ENCODE measurements at places on chromosomes 6 and 20.

DNA sequence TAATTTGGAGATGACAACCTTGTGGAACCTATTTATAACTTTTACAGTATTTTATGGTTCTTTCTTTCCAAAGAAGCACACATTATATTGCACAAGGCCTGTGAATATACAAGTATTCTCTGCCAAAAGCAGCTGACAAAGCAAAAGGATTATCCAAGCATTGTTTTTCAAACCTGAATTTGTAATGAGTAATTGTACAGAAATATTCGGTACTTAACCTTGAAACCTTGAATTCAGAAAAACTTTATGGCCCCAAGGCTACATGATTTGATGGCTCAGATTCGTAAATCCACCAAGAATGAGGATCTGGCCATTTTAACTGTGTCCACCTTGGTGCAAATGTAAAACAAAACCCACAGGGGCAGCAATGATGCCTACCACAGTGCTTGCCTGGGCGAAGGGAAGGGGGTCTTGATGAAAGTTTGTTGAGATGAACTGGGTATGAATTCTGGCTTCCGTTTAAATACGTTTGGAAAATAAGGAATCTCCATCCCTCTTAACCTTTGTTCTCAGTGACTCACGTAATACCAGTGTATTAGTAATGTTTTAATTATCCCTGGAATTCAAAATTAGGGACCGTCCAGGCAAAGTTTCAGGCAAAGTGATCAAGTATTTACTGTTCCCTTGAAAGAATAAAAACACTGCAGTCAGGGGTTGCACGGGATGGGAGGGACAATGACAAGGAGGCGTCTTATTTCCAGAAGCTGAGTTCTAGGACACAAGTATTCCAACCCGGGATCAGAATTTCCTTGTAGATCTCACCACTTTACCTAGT, 2.7 kb upstream of the RBM24 start:
- DNase-seq, result no peak

- DNase-seq, result no peak
These were observed 431.7 kb downstream of the TFAP2A start for GRCh38 chr6:9983168-9983567.

DNA sequence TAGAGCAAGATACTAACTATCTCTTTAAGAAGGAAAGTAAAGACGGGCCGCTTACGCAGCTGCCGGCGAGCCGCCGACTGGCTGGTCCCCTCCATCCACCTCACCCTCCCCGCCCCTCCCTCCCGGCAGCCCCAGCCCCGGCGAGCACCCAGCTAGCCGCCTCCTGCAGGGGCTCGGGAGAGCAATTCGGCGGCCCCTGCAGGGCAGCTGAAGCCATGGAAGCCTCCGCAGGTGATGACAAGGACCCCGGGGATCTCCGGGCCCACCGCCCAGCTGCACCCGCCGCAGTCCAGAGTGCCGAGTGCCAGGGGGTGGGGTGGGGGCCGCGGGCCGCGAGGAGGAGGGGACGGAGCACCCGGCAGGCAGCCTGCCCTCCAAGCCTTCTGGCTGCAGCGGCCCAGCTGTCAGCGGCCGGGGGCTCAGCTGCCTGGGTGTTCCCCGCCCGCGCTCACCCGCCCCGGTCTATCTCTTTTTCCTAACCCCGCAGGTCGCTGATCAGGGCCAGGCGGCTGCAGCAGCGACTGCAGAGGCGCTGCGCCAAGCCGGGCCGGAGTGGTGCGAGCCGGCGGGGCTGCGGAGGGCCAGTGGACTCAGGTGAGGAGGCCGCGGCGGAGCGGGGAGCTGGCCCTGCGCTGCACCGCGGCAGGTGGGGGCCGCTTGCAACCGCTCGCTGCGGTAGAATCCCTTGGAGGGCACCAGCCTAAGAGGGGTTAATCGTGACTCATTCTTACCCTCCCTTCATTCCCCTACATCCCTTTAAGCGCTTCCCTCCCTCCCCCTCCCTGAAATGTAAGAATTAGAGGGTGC, at the start of gene SNPH:
Gene SNPH (plus strand): TSS at position 128 of the 807 bp plus-strand sequence. CDS start 29,946 bp downstream, outside the sequence.
- DNase-seq, result peak; percentile 81

GRCh38 chr6:168451805-168452517, 11.0 kb downstream of the SMOC2 start:
- no peak for DNase-seq

DNA sequence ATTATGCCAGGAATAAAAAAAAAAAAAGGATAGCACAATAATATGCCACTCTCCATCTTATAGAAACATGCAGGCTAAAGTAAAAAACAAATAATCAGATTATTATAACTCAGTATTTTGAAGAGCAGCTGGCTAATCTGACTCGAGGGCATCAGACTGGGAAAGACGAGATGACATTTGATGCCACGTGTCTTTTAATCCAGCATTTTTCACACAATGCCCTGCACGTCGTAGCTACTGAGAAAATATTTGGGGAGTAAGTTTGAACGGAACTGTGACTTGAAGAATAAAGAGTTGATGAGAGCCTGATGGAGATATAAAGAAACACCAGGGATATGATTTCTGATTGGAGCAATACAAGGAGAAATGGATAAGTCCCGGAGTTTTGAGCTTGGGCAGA, 237.7 kb downstream of the ARID1B start:
- no peak for DNase-seq

GRCh38 chr20:12372557-12372956, 454.9 kb downstream of the BTBD3 start:
- no peak for DNase-seq

- peak; percentile 37 for DNase-seq
These were observed 156.3 kb upstream of the SNX9 start for GRCh38 chr6:157666729-157667128.

GRCh38 chr20:60362531-60362930, 404.3 kb downstream of the CDH26 start:
- no peak for DNase-seq

DNA sequence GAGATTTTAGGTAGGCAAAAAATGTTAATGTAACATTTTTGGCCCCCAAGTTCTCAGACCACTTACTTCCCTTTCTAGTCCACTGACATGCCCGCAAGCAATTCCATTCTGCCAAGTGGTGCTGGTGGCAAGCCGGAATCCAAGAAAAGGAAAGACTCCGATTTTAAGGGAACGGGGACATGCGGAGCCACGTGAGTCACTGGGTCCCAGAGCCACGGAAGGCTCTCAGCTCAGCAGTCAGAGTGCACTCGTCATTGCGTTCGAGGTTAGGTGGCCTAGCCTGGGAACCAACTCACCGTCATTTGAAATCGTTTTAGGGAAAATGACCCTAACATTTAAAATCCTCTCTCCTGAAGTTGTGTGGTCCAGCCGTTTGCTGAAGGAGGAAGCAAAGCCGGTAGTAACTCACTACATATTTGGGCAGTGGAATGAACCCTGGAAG, 711 bp upstream of the SIRT5 start:
- DNase-seq, result no peak

DNA sequence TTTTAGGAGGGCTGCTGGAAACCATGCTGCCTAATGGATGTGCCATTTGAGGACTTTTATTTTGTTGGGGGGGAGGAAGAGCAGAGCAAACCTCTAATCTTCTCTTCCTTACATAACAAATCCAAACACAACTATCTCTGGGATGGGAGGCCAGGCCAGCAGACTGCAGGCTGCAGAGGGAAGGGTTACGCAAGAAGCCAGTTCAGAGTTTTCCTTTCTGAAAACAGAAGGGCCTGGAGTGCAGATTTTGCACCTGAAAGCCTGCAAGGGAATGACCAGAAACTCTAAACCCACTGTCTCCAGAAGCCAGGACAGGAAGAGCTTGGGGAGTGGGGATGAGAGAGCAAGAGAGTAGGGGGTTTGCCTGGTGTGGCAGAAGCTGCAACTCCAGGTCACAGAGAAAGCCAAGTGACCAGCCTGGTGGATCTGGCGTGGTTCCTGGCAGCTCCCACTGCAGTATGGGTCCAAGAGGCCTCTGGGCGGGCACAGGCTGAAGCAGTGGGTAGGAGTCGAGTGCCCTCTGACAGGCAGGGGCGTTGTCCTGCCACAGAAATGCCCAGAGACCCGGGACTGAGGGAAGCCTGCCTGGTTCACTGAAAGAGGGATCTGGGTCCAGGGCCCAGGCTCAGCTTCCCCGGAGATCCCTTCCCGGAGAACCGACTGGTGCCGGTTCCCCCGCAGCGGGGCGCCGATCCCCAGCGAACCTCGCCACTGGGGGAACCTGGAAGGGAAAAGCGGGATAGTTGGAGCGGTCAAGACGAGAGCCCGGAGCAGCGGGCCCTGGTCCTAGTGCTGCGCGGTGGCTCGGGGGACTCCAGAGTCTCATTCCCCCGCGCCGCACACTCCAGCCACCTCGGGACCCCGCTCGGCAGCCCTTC, 6.7 kb downstream of the MAFB start:
- DNase-seq, result no peak

All from right forelimb (tissue), 1 donor.